Endothelial cell of umbilical vein (primary cell): ENCODE measurements at places on chromosomes 3 and 15. TPM values are rescaled to one million over a fixed set of nuclear protein-coding genes. Genes with fewer than 3 reads are reported as not detected.

DNA sequence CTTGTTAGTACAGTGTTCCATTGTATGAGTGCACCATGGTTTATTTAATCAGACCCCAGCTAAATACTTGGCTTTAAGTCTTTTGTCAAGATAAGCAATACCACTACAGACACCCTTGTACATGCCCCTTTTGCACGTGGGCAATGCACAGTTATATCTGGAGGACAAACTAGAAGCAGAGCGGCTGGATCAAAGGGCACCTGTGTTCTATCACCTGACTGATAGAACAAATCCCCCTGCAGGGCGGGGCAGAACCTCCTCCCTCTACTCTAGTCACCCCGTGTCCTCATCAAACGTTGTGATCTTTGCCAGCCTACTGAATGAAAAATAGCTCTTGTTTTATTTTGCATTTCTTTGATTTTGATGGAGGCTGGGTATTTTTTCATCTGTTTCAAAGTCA is 314.9 kb downstream of the TLE3 start:
- peaks cover 2% of the 10 kb centered on the region for H3K4me1 ChIP-seq
- DNase-seq: no peak
- no peak overlapping the region for H3K27ac ChIP-seq

The SERF2 gene
- total RNA-seq: 897 and 970 TPM in 2 replicates

- DNase-seq: peak; percentile 88
- H3K27ac ChIP-seq: peak overlapping the region; percentile 83
- H3K27me3 ChIP-seq: no peaks in the 10 kb centered on the region
- peaks cover 36% of the 10 kb centered on the region for H3K4me1 ChIP-seq
- H3K36me3 ChIP-seq: peaks cover 3% of the 10 kb centered on the region
- H3K4me3 ChIP-seq: peak overlapping the region; percentile 80
These were observed 223.4 kb upstream of the IL12A start for GRCh38 chr3:159765030-159765859.

DNA sequence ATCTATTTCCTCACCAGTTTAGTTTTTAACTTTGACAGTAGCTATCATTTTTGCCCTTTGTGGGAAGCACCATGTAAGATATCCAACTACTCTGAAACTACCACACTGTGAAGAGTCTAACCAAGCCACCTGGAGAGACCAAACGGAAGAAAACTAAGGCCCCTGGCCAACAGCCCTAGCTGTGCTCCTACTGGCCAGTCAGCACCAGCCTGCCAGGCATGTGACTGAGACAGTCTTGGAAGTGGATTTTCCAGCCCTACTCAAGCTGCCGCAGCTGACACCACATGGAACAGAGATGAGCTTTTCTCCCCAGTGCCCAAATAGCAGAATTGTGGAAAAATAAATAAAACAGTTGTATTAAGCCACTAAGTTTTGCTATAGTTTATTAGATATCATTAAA is 2.9 kb upstream of the TBC1D5 start:
- no peaks in the 10 kb centered on the region for H3K36me3 ChIP-seq
- H3K4me3 ChIP-seq: no peak overlapping the region
- H3K27ac ChIP-seq: no peak overlapping the region
- no peak for DNase-seq

- peaks cover 16% of the 10 kb centered on the region for H3K4me1 ChIP-seq
- H3K4me3 ChIP-seq: no peak overlapping the region
- peak overlapping the region; percentile 31 for H3K27ac ChIP-seq
- H3K36me3 ChIP-seq: no peaks in the 10 kb centered on the region
- H3K27me3 ChIP-seq: no peaks in the 10 kb centered on the region
These were observed 85.5 kb downstream of the CD200R1L start for GRCh38 chr3:112761062-112761638.

GRCh38 chr3:50649451-50649931 is 25.2 kb upstream of the DOCK3 start:
- DNase-seq: no peak
- H3K27ac ChIP-seq: no peak overlapping the region
- H3K36me3 ChIP-seq: no peaks in the 10 kb centered on the region
- H3K4me1 ChIP-seq: no peaks in the 10 kb centered on the region

- H3K4me3 ChIP-seq: peak within 1 kb of the TSS; percentile 37
- no peak within 1 kb of the TSS for H3K27ac ChIP-seq
- DNase-seq: no peak
- no peaks in the 10 kb centered on the region for H3K36me3 ChIP-seq
- H3K4me1 ChIP-seq: peaks cover 3% of the 10 kb centered on the region
These were observed at the start of gene LINGO1 for GRCh38 chr15:77632534-77633133. LINGO1 (minus strand) TSS chr15:77632912; CDS start chr15:77632315, 597 bp downstream.

- no peaks in the 10 kb centered on the region for H3K4me1 ChIP-seq
- peak; percentile 39 for DNase-seq
- no peaks in the 10 kb centered on the region for H3K27me3 ChIP-seq
- no peaks in the 10 kb centered on the region for H3K36me3 ChIP-seq
These were observed 10.1 kb downstream of the ARL14 start for GRCh38 chr3:160686955-160687535.

DNA sequence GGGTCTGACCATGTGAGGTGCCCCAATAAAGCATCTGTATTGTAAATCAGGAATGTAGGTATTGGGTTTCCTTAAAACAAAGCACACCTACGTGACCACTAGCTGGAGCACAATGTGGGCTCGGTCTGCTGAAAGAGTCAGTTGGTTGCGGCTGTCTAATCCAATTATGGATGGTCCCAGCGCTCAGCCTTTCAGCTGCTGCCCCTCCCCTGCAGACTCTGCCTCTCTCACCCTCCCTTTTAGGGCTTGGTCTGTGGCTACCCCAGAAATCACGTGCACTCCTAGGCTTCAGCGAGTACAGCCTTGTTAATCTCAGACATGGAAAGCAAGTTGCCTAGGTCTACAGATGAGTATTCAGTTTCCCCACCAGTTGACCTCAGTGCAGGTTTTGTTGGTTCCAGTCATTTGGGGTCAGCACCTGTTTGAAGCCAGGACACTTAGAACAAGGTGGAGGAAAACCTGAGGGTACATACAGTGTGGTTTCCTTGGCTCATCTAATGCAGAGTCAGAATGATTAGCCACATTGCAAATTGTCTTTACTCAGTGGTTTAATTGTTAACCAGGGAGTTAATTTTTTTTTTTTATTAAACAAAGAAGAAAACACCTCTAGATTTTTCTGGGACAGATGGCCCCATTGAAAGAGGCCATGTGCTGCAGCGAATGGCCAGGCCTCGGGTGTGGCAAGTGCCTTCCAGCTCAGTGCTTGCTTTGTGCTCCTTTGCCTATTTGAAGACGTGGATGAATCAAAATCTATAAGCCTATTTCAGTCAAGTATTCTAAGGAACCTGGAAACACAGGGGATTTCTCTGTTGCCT is 137.7 kb downstream of the IGF1R start:
- no peak for DNase-seq
- no peak overlapping the region for H3K4me3 ChIP-seq
- H3K27ac ChIP-seq: no peak overlapping the region
- no peaks in the 10 kb centered on the region for H3K27me3 ChIP-seq
- H3K4me1 ChIP-seq: peaks cover 3% of the 10 kb centered on the region

The C3orf62 gene
- 3.9 and 5.6 TPM in 2 replicates for total RNA-seq

GRCh38 chr15:60356832-60357231 is 41.0 kb downstream of the ANXA2 start:
- H3K27ac ChIP-seq: no peak overlapping the region
- H3K36me3 ChIP-seq: peaks cover 55% of the 10 kb centered on the region
- H3K4me1 ChIP-seq: peaks cover 14% of the 10 kb centered on the region

The STRIT1 gene
- total RNA-seq: not detected in 2 replicates

- H3K27me3 ChIP-seq: no peaks in the 10 kb centered on the region
- no peak overlapping the region for H3K27ac ChIP-seq
- no peaks in the 10 kb centered on the region for H3K4me1 ChIP-seq
These were observed 346.2 kb downstream of the SLC9A9 start for GRCh38 chr3:143502081-143502480.

GRCh38 chr3:22377421-22377820 is 626.4 kb upstream of the ZNF385D start:
- no peak overlapping the region for H3K4me3 ChIP-seq
- H3K27ac ChIP-seq: no peak overlapping the region
- H3K4me1 ChIP-seq: no peaks in the 10 kb centered on the region
- no peaks in the 10 kb centered on the region for H3K27me3 ChIP-seq
- no peak for DNase-seq
- H3K36me3 ChIP-seq: no peaks in the 10 kb centered on the region

GRCh38 chr15:100095541-100096247 is 246.1 kb downstream of the ADAMTS17 start:
- H3K36me3 ChIP-seq: no peaks in the 10 kb centered on the region
- no peak overlapping the region for H3K4me3 ChIP-seq
- H3K4me1 ChIP-seq: no peaks in the 10 kb centered on the region
- no peak for DNase-seq
- no peaks in the 10 kb centered on the region for H3K27me3 ChIP-seq

- H3K4me1 ChIP-seq: no peaks in the 10 kb centered on the region
- no peak overlapping the region for H3K4me3 ChIP-seq
- H3K27me3 ChIP-seq: no peaks in the 10 kb centered on the region
These were observed 58.6 kb upstream of the SLC12A8 start for GRCh38 chr3:125271127-125271526.

DNA sequence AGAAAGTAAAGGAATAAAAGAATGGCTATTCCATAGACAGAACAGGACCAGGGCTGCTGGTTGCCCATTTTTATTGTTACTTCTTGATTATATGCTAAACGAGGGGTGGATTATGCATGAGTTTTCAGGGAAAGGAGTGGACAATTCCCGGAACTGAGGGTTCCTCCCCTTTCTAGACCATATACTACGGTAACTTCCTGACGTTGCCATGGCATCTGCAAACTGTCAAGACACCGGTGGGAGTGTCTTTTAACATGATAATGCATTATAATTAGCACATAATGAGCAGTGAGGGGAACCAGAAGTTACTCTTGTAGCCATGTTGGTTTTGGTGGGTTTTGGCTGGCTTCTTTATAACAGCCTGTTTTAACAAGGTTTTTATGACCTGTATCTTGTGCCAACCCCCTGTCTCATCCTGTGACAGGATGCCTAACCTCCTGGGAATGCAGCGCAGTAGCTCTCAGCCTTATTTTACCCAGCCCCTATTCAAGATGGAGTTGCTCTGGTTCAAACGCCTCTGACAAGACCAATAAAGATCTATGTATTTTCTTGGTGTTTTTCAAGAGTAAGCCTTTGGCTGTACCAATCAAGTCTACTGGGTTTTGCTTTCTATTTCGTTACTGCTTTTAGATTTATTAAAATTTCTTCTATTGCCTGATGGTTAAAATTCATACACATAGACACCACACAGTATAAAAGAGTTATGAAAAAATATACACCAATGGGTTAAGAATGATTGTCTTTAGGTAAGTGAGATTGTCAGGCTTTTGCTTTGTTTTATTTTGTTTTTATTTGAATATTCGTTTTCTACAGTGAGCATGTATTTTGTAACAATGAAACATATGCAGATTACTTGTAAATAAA is 37.4 kb upstream of the CTDSPL start:
- H3K27ac ChIP-seq: no peak overlapping the region
- no peak for DNase-seq
- H3K27me3 ChIP-seq: no peaks in the 10 kb centered on the region
- no peaks in the 10 kb centered on the region for H3K36me3 ChIP-seq
- no peak overlapping the region for H3K4me3 ChIP-seq
- H3K4me1 ChIP-seq: no peaks in the 10 kb centered on the region

- peak; percentile 67 for DNase-seq
- H3K4me3 ChIP-seq: peak overlapping the region; percentile 64
- H3K36me3 ChIP-seq: no peaks in the 10 kb centered on the region
These were observed 518.4 kb downstream of the FOXP1 start for GRCh38 chr3:71064956-71065763.

GRCh38 chr15:48393645-48394506 is 62.6 kb downstream of the DUT start:
- no peak overlapping the region for H3K4me3 ChIP-seq
- H3K4me1 ChIP-seq: peaks cover 36% of the 10 kb centered on the region
- H3K27me3 ChIP-seq: no peaks in the 10 kb centered on the region
- H3K27ac ChIP-seq: peak overlapping the region; percentile 56
- H3K36me3 ChIP-seq: no peaks in the 10 kb centered on the region

- no peaks in the 10 kb centered on the region for H3K36me3 ChIP-seq
- H3K27me3 ChIP-seq: no peaks in the 10 kb centered on the region
- H3K4me3 ChIP-seq: no peak overlapping the region
- DNase-seq: no peak
These were observed 82.3 kb upstream of the MFGE8 start for GRCh38 chr15:88995449-88995848.

- no peaks in the 10 kb centered on the region for H3K27me3 ChIP-seq
- peak overlapping the region; percentile 99 for H3K27ac ChIP-seq
- H3K4me3 ChIP-seq: peak overlapping the region; percentile 10
- peaks cover 28% of the 10 kb centered on the region for H3K4me1 ChIP-seq
- H3K36me3 ChIP-seq: no peaks in the 10 kb centered on the region
These were observed 237.6 kb upstream of the BHLHE40 start for GRCh38 chr3:4741404-4742307.

- no peak overlapping the region for H3K27ac ChIP-seq
- DNase-seq: no peak
- H3K4me3 ChIP-seq: no peak overlapping the region
- no peaks in the 10 kb centered on the region for H3K27me3 ChIP-seq
- H3K36me3 ChIP-seq: no peaks in the 10 kb centered on the region
- no peaks in the 10 kb centered on the region for H3K4me1 ChIP-seq
These were observed 15.3 kb downstream of the P2RY14 start for GRCh38 chr3:151262871-151263525.

- H3K27me3 ChIP-seq: peaks cover 4% of the 10 kb centered on the region
- H3K4me1 ChIP-seq: peaks cover 58% of the 10 kb centered on the region
- no peaks in the 10 kb centered on the region for H3K36me3 ChIP-seq
- no peak overlapping the region for H3K4me3 ChIP-seq
- peak overlapping the region; percentile 85 for H3K27ac ChIP-seq
These were observed 253.5 kb upstream of the ZPLD1 start for GRCh38 chr3:102181175-102181920.
